ENCODE measurements at places on chromosomes 13 and 19.

DNA sequence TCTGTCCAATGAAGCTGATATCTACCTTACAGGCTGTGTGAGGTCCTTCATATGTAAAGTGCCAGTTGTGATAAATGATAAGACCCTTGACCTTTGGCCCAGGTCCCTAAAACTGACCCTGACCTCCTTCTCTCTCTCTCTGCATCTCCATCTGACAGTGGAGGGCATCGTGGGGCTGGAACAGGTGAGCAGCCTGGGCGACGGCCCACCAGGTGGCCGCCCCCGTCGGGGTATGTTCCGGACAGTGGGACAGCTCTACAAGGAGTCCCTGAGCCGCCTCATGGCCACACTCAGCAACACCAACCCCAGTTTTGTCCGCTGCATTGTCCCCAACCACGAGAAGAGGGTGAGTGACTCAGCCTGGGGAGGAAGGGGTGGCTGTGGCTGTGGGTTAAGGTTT is 53.7 kb downstream of the MYH14 start:
- DNase-seq = no peak

DNA sequence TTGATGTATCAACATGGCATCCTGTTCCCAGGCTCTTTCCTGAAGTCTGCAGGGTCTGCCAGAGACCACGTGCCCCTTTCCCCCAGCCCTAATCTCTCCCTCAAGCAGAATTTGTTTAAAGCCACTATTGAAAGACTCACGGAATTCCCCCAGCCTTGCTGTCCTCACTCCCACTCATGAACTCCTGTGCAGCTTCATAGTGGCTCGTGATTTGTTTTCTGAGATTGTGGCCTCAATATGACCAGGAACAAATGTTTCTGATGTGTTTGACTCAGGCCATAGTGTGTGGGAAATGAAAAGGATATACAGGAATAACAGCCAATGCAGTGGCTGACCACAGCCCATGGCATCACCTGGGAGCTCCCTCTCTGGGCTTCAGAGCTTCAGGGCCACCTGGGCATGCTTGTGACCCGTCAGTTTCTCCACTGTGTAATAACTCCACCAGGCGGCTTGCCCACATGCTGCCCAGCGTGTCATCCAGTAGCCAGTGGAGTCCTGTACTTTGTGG is 8.1 kb upstream of the SERPINE3 start:
- DNase-seq = no peak

DNA sequence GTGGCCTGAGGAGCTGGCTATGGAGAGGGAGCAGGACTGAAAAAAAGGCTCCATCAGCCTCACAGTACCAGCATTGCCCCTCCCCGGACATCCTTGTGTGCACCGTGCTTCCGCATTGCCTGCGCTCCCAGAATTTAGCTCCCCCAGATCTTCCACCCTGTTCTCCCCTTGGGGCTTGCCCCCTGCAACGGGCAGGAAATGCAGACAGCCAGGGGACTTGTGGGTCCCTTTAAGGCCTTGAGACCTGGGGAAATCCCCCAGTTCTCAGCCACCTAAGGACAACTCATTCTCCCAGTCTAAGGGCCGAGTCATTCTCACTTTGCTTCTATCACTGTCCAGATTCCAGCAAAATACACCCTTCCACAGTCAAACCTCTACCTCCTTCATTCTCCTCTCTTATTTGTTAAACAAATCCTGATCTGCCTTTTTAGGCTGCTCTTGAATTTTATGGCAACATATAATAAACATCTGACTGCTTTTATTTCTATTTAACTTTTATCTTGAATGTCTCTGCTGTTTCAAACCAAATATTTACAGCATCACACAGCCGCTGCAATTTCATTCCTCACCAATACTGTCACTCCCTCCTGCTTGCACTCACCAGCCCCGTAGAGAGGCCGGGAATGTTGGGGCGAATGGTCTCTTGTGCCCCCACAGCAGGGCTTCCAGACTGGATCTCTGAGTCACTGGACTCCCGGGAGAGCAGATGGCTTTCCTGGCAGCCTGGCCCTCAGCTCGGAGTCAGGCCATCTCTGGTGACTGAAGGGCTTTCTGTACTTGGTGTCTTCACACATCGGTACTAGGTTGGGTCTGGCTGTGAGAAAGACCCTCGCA is 221.9 kb downstream of the TSHZ3 start:
- no peak for DNase-seq

DNA sequence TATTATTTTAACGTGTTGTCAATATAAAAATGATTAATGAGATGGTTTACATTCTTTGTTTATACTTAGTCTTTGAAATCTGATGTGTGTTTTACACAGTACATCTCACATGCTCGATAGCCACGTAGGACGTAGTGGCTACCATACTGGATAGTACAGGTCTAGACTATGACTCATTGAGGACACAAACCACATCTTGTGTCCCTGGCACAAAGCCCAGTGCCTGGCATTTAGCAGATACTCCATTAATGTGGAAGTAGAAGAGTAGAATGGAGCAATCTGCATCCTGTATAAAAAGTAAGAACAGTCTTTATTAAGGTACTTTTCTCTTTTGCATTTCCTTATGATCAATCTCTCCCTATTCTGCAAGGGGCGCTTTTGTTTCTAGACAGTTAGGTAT is 49.0 kb upstream of the FRY start:
- no peak for DNase-seq

- DNase-seq = no peak
These were observed 11.7 kb downstream of the CSNK1G2 start for GRCh38 chr19:1952635-1953034.

DNA sequence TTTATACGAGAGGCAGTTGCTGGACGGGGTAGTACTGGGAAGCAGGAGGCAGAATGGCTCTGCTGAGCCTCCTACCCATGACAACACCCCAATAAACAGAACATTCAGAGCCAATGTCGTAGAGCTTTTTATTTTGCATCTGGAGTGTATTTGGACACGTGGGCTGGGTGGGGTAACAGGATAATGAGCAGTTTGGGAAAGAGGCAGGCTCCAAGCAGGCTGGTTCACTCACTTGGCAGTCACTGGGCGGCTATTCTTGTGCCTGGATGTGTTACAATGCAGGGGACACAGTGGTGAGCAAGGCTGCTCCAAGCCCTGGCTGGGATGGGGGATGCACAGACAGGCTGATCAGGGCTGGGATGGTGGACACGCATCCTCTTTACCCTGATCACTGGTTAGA is 9.5 kb downstream of the ACTMAP start:
- DNase-seq = no peak

GRCh38 chr13:21590231-21590630 is 13.7 kb downstream of the MICU2 start:
- DNase-seq = no peak

- DNase-seq = no peak
These were observed 146.0 kb upstream of the GPC6 start for GRCh38 chr13:93080587-93080986.

- no peak for DNase-seq
These were observed 40.1 kb downstream of the FAM216B start for GRCh38 chr13:42821437-42821836.

- no peak for DNase-seq
These were observed at the start of gene ZSCAN1 for GRCh38 chr19:58033741-58034476. Gene ZSCAN1 (plus strand): TSS chr19:58034025. CDS start chr19:58037837, 3,812 bp downstream.

- no peak for DNase-seq
These were observed 25.1 kb downstream of the DOT1L start for GRCh38 chr19:2188708-2189385.

All from activated T-cell treated with anti-CD3 and anti-CD28 coated beads for 4 hours (primary cell).